GM04504 (cell line): ENCODE measurements at places on chromosomes 3 and 15.

DNA sequence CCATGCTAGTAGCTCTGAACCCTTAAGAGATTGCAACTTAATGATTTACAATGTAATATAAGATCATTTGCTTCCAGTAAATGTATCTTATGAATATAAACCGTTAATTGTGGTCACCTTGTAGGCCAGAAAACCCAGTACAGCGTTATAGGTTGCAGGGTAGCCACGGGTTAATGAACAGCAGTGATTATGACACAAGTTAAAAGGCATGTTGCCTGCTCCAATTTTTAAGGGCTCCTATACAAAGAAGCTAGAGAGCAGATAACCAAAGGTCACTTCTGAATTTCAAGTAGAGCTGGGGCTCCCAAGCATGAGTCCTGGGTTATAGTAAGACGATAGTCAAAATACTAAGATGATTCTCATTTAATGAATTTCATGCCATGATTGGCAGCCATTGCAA is 13.5 kb downstream of the GUCA1C start:
- DNase-seq = no peak

GRCh38 chr3:69767571-69767970 is 28.3 kb downstream of the MITF start:
- no peak for DNase-seq

- no peak for DNase-seq
Observed at GRCh38 chr15:31387092-31387478, 60.5 kb downstream of the KLF13 start.

- no peak for DNase-seq
Observed at GRCh38 chr3:34207002-34207401, 408.6 kb downstream of the PDCD6IP start.

GRCh38 chr3:105904678-105905284 is 36.0 kb upstream of the CBLB start:
- no peak for DNase-seq

DNA sequence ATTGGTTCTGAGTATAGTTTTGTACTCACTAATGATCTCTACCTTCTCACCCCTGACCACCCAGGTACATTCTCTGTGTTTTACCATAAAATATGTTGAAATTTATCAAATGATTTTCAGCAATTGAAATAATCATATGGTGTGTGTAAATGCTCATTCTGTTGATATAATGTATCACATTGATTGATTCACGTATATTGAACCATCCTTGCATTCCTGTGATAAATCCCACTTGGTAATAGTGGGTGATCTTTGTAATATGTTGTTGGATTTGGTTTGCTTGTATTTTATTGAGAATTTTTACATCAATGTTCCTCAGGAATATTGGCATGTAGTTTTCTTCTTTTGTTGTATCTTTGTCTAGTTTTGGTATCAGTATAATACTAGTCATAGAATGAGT is 1497.6 kb downstream of the OTOL1 start:
- no peak for DNase-seq

- DNase-seq = no peak
Observed at GRCh38 chr3:156682963-156683362, 8.6 kb downstream of the TIPARP start.

DNA sequence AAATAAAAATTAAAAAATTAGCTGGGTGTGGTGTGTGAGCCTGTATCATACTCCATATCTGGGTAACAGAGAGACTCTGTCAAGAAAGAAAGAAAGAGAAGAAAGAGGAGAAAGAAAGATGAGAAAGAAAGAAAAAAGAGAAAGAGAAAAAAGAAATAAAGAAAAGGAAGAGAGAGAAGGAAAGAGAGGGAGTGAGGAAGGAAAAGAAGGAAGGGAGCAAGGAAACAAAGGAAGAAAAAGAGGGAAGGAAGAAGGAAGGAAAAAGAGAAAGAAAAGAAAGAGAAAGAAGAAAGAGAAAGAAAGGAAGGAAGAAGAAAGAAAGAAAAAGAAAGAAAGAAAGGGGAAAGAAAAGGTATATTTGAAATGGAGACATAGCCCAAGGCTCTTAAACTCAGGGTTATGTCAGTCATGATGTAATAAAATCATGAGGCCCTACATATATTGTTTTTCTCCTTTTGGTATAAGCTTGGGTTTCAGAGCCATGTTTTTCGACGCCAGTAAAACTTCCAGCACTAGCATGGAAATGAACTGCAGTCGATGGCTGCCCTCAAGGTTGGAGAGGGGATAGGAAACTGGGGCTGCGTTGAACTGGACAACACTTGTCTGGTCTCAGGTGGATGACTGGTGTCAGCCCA is 38.0 kb upstream of the RFTN1 start:
- no peak for DNase-seq

DNA sequence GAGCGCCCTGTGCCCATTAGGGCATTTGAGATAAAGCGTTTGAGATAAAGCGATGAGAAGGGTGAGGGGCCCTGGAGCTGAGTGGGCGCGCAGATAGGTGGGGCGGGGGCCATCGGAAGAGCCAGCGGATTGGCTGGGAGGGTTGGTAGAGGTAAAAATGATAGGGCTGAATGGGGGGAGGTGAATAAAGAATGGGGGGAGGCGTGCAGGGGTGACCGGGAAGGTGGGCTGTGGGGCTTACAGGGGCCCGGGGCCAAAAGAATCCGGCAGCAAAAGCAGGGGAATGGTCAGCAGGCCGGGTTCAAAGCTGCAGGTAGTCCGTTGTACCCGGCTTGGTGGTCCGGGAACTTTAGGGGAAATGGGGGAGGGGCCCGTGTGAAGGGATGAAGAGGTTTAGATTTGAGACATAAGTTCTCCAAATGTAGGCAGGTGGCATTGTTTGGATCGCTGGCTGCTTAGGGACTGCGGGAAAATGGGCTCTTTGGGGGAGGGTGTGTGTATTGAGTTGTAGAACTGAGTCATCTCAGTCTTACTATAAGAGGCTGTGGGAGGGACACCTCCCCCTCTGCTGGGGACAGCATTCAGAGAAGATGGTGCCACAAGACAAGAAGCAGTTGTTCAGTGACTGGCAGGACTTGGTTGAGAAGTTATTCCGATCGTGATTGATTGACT is 610 bp downstream of the ARID3B start:
- DNase-seq = no peak

DNA sequence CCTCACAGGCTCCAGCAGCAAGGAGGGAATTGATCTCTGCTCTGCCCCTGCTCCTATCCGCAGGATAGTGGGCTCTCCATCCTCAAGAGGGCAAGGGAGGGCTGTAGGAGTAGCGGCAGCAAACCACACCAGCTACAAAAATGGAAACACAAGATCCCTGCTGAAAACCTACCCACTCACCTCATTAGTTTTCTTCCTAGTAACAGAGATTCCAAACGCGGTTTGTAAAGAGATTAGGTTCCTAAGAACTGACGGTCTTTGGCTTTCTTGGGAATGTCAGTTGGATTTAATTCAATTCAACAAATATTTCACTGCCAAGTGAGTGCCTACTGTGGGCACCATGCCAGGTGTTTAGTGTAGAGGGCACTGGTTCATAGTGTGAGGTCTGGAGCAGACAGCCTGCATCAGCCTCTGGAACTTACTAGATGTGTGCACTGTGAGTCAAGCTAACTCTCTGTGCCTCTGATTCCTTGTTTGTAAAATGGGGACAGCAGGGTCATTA is 84.7 kb downstream of the MRPL46 start:
- no peak for DNase-seq

GRCh38 chr15:101065570-101066221 is 146.5 kb downstream of the LRRK1 start:
- no peak for DNase-seq

GRCh38 chr3:12984023-12984823 is 89.0 kb downstream of the IQSEC1 start:
- DNase-seq = peak; percentile 43

DNA sequence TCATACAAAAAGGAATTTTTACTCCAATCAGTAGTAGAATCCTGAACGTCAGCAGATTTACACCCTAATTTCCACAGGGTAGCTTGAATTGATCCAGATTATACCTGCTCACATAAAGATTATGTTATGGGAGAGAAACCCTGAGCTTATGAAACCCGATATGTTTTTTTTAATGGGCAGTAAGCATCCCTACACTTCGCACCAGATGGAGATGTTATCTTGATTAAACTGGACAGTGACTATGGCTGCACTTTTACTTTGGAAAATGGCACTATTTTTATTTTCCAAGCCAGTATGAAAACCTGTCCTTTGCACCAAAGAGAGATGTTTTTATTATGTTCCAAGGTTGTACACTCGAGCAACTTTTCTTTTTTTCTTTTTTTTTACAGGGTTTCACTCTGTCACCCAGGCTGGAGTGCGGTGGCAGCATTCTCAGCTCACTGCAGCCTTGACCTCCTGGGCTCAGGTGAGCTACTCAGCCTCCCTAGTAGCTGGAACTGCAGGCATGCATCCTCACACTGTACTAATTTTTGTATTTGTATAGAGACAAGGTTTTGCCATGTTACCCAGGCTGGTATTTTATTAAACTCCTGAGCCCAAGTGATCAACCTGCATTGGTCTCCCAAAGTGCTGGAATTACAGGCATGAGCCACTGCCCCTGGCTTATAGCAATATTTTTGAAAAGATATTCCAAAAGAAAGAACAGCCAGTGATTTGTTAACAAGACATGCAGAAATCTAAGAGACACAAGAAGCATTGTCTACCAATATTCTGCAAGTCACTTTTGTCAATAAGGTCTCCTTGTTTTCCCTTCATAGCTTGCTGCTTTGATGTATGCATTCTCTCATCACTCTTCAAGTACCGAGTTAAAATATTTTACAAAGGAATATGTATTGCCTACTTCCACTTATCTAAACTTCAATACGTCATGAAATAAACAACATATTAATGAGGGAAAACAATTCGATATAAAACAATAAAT is 1412.6 kb downstream of the ZPLD1 start:
- no peak for DNase-seq

DNA sequence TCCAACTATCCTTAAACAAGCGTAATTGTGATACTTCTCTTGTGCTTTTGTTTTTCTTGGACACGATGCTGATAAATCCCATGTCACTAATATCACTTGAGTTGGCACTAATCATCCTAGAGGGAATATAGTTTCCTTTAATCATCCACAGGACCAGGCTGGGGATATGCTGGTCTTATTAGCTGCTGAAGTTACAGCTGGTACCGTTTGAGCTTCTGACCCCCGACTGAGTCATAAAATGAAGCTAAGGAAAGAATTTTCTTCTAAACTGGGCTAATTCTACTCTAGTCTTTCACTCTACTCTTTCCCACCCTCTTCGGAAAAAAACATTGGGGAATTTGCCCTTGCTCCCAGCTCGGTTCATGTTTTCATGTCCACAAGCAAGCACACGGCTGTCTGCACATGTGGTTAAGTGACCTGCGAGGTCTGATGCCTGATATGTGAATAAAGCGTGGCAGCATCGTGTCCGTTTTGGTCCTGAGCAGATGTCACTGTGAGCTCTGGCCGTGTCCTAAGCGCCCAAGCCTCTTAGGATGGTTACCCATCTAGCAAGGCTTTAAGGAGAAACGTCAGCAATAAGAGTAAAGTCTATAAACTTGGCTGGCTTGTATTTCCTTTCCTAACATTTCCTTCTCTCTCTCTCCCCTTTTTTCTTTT is 223.7 kb downstream of the ITPR1 start:
- DNase-seq = peak; percentile 70

DNA sequence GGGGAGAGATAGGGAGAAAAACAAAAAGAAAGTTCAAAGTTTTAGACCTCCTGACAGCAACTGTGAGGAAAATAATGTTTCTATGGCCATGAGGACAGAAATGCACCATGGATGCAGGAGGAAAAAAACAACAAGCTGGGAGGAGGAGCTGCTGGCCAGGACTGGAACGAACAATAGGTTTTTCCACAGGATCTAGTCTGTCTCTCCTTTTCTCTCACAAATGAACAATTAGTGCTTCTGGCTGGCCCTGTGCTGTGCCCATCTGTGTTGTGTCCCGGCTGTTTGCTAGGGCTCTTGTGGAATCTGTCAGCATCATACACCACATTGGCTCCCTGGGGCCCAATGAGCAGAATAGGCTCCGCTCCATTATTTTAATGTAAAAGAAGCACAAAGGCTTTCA is 15.2 kb downstream of the GK5 start:
- peak; percentile 1 for DNase-seq

- no peak for DNase-seq
Observed at GRCh38 chr15:98009971-98010370, 49.5 kb downstream of the ARRDC4 start.

GRCh38 chr3:38459499-38460048 is 5.9 kb downstream of the ACVR2B start:
- DNase-seq = no peak

GRCh38 chr3:63644212-63644797 is 8.2 kb upstream of the SNTN start:
- no peak for DNase-seq

- DNase-seq = no peak
Observed at GRCh38 chr3:46664188-46664970, 29.1 kb downstream of the ALS2CL start.

DNA sequence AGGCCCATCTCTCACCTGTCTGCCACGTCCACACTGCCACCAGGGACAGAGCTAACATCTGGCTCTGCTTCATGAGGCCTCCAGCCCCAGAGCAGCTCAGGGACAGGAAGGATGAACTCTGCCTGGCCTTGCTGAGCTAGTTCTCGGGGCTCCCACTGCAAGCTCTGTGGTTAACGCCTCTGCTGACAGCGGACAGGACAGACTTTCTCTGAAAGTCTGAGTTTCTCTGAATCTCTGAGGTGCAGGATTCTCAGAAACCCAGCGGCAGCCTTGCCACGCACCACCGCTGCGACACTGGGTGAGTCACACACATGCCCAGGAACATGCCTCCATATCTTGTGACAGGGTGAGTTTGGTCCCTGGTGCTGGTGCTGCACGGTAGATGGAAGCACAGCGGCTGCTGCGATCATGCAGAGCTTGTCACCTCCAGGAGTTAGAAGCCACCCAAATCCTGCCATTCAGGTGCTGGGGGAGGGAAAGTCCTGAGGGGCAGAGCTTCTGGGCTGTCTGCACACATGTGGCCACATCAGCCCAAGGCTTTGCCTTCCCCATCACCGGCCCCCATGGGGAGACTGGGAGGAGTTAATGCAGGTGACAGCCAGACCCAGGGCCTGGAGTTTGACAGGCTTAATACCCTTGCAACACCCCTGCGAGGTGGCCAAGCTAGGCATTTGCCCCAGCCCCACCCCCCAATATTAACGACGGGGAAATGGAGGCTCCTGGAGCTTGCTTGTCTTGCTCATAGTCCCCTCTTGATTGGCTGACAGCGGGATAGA is 267.0 kb downstream of the PLCL2 start:
- DNase-seq = no peak

DNA sequence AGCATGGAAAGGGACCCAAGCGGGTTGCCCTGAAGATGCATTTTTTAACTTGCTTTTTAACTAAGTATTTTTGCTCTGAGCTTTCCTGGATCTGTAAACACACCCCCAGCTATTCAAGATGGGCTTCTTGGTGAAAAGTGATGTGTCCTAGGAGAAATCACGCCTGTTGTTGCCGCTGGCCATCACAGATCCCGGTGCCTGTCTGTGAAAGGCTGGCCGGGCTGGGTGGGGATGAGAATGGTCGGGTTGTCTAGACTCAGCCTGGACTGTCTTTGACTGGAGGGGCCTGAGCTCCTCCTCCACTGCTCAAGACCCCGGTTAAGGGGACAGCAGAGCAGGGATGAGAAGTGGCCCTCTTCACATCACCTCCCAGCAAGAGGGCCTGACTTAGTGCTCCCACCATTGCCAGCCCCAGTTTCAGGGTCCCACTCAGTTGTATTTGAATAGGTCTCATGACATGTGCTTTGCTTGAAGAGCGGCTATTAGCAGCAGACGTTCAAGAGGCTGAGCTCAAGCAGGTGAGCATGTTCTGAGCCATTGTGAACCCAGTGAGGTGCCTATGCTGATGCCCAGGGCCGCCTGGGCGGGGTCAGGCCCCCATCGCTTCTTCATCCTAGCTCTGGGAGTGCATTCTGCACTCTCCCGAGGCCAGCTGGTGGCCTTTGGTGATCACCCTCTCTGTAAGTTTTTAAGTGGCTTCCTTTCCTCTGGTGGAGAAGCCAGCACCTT is 79.9 kb downstream of the IGF1R start:
- DNase-seq = no peak
